ENCODE measurements at places on chromosomes 7 and 10.

DNA sequence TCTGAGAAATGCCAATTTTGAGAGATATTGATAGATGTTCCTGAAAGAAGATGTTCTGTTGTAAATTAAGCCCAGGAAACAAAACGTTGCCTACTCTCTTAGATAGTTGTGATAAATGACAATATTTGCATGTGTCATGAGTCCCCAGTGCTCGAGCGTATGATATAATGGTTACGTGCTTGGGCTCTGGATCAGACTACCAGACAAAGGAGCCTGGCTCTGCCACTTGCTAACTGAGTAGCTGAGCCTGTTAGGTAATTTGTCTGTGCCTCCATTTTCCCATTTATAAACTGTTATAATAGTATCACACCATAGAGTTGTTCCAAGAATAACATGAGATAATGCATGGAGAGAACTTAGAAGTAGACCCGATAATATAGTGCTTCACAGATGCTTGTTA, 1.8 kb downstream of the A1CF start:
- DNase-seq: no peak

GRCh38 chr7:72244826-72245398, 167.2 kb downstream of the CALN1 start:
- DNase-seq: no peak

GRCh38 chr7:99312316-99313203, 13.1 kb upstream of the ARPC1A start:
- peak; percentile 74 for DNase-seq

DNA sequence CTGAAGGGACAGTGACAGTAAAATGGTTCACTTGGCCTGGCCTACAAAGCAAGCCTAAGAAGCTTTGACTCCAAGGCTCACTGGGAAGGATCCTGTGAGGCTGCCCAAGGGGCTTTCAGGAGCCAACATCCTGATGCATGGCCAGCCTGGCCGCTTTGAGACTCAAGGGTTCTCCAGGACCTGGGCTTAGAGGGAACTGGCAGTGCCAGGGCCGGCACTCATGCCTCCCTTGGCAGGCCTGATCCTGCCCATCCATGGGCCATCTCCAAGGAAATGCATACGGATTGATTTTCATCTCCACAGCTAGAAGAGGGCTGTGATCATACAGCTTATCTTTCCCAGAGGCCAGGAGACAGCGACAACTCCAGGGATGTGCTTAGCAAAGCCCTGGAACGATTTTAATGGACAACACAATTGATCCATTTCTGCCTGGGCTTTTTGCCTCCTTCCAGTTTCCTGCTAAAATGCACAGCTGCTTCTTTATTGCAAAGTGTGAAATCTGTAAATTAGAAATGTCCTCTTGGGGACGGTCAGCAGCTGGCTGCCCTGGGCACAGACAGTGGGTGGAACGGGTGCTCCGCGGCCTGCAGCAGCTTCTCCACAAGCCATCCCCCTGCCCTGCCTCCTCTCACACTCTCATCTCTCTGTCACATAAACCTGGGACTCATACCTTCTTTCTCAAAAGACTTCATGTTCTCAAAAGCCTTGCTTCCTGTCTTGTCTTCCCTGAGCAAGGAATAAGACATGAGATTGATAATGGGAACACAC, 288.5 kb downstream of the GRID1 start:
- no peak for DNase-seq

- no peak for DNase-seq
Observed at GRCh38 chr10:125016123-125016522, 74.2 kb downstream of the ZRANB1 start.

GRCh38 chr10:46012746-46013145, 17.7 kb downstream of the NCOA4 start:
- no peak for DNase-seq

- DNase-seq: no peak
Observed at GRCh38 chr10:48493083-48493871, 111.6 kb downstream of the ARHGAP22 start.

- no peak for DNase-seq
Observed at GRCh38 chr10:92493362-92493761, 80.5 kb downstream of the IDE start.

GRCh38 chr10:93115661-93116383, 42.1 kb downstream of the CYP26A1 start:
- peak; percentile 64 for DNase-seq

DNA sequence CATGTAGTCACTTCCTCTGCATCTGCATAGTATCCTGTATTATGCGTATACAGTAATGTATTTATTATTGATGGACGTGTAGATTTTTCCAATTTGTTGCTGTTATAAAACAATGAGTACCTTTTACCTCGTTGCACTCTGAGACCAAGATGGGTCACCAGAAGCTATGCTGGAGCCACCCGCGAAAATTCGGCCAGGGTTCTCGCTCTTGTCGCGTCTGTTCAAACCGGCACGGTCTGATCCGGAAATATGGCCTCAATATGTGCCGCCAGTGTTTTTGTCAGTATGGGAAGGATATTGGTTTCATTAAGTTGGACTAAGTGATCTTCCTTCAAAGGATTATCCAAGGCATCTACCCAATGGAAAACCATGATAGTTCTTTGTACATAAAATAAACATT, 1.0 kb downstream of the PSMC2 start:
- no peak for DNase-seq

Data from stimulated activated CD4-positive, alpha-beta T cell treated with anti-CD3 and anti-CD28 coated beads, Interleukin-4, amount 100 ng/mL, for 48 hours (primary cell).